ENCODE measurements at places on chromosomes 6 and 20.

GRCh38 chr6:89398762-89399525, 13.1 kb downstream of the RRAGD start:
- peak; percentile 61 for DNase-seq

DNA sequence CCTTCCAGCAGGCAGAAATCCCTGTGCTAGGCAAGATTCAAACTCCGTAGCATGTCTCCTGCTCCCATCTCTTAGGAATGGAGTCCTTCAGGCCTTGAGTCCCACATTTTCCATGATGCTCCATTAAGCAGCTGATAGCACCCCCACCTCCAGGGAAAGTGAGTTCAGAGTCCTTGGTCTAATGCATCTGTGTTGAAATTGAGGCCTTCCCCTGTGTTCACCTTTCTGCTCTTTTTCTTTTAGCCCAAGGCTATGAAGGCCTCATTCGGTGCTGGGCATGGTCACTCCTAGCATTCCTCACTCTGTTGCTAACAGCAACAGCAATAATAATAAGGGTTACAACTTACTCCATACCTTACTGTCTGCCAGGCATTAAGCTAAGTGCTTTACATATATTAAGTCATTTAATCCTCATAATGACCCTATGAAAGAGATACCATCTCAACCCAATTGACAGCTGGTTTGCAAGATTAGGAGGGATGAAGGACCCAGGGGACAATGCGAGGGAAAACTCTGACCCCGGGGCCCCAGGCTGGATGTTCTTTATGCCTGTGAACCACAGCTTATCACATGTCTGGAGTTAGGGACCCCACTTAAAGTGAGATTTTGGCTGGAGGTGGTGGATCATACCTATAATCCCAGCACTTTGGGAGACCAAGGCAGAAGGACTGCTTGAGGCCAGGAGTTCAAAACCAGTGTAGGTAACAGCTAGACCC, 17.5 kb upstream of the PANK2 start:
- no peak for DNase-seq

GRCh38 chr6:167049275-167049674, 50.1 kb downstream of the CEP43 start:
- no peak for DNase-seq

GRCh38 chr6:31614684-31615578, at the start of gene AIF1:
AIF1 (plus strand) TSS chr6:31615234; CDS start chr6:31615330, 96 bp downstream.
- no peak for DNase-seq

DNA sequence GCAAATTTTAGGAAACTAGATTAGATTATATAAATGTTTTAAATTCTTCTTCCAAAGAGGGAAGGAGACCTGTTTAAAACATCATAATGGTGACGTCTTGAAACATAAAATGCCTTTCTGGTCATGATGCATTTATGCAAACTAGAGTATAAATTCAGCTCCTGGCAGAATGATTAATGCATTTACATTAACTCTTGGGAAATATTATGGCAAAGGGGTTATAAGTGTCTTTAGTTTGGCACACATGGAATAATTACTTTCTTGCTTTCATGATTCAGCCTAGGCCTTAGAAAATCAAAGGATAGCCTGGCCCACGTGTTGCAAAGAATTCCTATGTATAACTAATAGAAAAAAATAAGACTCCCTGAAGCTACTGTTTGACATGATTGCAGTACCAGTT, 639.2 kb downstream of the RFPL4B start:
- DNase-seq = no peak

DNA sequence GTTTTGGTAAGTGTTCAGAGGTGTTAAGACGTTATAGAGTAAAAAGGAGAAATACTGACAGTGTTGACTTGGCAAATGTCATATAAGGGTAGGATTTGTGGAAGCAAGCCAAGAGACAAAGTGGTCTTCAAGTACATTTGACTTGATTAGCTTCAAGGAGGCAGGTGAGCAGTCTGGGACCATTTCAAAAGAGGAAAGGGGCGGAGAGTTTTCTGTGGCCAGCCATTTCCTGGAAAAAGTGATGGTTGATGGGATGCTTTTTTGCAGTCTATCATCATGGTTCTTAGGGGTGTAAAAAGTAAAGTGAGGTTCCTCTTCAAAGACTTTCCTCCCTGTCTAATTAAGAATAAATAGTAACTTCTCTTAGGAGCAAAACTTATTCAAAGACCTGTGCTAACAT, 28.7 kb downstream of the FKBP1A start:
- DNase-seq = peak; percentile 7

DNA sequence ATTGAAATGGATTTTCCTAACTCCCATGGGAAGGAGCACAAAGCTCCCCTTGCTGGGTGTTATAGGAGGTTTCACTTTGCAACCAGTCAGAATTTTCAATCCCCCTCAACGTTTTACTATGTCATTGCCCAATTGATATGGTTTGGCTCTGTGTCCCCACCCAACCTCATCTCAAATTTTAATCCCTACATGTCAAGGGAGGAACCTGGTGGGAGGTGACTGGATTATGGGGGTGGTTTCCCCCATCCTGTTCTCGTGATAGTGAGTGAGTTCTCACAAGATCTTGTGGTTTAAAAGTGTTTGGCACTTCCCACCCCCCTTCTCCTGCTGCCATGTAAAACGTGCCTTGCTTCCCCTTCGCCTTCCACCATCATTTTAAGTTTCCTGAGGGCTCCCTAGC, 62.9 kb downstream of the ZMYND8 start:
- DNase-seq = no peak

DNA sequence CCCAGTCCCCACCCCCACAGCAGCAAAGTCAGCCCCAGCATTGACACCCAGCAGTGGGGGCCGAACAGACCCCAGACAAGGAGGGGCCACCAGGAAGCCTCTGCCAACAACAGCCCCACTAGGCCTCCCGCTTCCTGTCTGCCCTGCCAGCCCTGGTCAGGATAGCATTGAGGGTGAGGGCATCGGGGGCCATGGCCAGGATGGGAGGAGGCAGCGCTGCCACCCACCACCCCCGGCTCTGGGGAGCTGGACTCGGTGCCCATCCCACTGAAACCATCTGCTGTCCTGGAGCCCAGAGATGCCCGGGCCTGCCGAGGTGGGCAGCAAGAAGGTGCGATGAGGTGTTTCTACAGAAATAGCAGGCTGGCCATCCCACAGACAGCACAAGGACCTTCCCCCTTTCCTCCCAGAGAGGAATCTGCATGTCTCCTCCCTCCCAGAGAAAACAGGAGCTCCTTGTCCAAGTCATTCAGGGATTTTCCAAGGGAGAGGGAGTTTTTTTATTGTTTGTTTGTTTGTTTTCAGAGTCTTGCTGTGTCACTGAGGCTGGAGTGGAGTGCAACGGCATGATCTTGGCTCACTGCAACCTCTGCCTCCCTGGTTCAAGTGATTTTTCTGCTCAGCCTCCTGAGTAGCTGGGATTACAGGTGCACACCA, 62.1 kb upstream of the BHLHE23 start:
- DNase-seq = no peak

DNA sequence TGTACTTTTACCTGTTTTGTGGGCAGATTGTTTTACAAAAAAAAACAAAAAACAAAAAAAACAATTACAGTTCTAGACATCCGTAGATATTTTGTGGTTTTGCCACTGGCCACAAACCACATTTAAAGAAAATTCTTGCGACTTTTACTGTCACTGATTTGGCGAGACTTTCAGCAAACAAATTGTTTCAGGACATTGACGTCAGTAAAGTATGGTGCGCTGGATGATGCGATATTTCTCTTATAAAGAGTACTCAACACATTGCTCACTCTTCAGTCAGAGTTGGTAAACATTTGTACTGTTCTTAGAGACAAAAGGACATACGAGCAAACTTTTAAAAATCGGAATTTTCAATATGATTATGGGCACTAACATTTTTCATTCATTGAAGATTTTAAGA, 229.8 kb downstream of the HAO1 start:
- DNase-seq = no peak

- DNase-seq = no peak
These were observed 109.4 kb downstream of the SYNDIG1 start for GRCh38 chr20:24578567-24579415.

DNA sequence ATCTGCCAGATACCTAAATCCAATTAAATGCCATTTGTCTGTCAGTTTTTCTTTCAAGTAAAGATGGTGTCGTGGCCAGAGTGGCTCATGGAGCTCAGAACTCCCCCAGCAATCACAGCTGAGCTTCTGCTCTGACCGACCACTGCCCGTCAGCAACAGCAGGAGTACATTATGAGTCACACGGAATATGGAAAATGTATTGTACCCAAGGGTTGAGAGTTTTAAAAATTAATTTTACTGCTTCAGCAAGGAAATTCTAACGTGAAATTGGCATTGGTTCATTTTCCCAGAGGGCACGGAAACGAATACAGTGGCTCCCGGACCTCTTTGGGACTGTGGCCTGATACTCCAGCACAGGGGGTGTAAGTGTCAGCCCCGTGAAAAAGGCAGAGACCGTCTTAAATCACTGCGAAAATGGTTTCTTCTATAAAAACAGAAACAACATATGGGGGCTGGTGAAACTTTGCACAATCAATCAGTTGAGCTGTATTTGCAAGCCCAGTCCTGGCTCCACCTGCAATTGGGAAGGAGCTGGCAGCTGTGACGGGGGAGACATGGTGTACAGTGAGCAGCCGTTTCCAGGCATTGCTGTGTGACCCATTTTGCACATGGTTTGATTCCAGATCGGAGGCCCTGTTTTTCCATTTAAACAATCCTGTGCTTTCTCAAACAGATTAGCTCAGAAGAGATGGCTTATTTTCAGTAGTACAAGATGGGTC, 12.8 kb downstream of the NPEPL1 start:
- DNase-seq = no peak

GRCh38 chr6:22906091-22906549, 336.8 kb downstream of the HDGFL1 start:
- peak; percentile 27 for DNase-seq

DNA sequence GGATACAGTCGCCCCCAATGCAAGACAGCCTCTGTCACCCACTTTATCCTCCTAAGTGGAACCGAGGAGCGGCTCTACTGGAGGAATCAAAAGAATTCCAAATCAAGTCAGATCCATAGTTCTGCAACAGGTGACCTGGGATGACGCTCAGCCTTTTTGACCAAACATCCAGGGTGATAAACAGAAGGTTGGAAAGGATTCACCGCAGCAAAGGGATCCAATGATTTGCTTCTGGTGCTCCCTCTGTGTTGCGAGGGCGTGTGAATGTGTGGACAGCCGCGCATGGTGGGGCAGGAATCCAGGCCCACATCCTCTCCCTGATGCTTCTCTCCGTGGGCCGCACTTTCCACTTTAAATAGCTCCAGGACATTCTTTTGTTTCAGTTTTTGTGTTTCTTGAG, 116.8 kb upstream of the CDH4 start:
- DNase-seq = no peak

- DNase-seq = no peak
These were observed 107.2 kb upstream of the PLEKHG1 start for GRCh38 chr6:150492507-150492906.

GRCh38 chr6:27237089-27237803, 10.3 kb upstream of the PRSS16 start:
- no peak for DNase-seq

GRCh38 chr6:44702292-44702691, 314.8 kb downstream of the CDC5L start:
- no peak for DNase-seq

GRCh38 chr20:64223526-64224067, 32.0 kb upstream of the PCMTD2 start:
- DNase-seq = peak; percentile 57

DNA sequence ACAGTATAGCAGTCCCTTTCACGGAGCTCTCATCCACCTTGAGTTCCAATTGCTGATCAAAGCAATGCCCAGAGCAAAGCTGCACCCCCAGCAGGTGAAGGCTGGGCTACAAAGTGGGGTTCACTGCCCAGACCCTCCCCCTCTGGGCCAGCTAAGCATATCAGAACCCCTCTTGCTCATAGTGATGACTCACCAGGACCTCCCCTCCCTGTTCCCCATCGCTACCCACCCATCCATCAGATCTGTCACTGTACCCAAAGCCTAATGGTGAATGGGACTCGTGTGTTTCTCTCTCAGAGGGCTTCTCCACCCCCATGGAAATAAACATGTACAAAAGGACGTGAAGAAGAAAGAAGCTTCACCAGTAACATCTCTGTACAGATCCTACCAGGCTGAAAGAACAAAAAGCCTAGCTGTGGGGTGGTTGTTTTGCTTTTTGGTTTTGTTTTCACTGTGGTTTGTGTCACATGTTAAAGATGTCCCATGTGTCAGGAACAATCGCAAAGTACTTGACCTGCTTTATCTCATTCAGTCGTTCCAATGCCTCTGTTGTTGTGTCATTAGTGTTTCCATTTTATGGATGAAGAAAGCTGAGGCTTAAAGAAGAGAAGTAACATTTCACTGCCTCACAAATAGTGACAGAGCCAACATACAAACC, 518.5 kb downstream of the CD83 start:
- no peak for DNase-seq

DNA sequence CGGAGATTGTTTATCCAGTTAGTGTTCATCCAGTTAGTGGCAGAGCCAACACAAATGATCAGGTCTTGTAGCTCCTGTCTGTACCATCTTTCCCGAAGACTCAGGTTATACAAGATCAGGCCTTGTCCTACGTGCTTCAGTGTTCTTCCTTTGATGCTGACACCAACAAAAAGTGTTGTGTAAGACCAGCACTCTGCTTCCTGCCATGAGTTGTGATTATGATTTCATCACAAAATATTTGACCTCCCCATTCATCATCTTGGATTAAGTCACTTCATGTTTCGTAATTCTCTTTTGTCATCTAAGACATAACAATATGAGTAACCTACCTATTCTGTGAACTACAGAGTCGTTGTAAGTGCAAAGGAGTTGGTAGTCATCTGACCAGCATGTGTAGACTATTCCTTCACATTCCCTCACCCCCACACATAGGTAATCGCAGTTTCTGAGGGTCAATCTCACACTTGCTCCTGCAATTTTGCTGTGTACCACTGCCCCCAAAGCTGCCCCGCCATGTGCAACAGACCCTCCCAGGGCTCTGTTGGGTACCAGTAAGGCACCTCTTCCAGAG, 135.6 kb upstream of the SLC22A23 start:
- DNase-seq = no peak

DNA sequence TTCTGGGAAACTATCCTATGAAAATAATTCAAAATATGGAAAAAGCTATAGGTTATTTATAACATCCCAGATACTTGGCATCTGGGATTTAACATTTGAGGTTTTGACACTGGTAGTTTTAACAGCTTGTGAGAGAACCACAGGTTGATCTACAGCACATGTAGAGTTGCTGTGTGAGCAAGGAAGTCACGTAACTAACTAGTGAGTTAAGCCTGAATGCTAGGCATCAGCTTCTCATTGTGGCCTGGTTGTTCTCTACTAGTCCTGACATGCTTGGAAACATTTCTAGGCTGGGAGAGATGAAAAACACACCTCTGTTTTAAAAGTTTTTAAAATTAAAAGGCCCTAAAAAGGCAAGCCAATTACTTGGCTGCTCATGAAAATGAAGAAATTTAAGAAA, 28.2 kb downstream of the ESF1 start:
- DNase-seq = no peak
